NCI-H748 treated with DMSO at 0.1 percent for 48 hours (cell line): ENCODE measurements at places on chromosomes 7 and 10.

GRCh38 chr10:98012644-98013043, 17.8 kb downstream of the CRTAC1 start:
- DNase-seq: no peak

GRCh38 chr10:94186722-94187121, 176.0 kb downstream of the NOC3L start:
- DNase-seq: no peak

- no peak for DNase-seq
These were observed 743.0 kb downstream of the NRG3 start for GRCh38 chr10:82618007-82618406.

DNA sequence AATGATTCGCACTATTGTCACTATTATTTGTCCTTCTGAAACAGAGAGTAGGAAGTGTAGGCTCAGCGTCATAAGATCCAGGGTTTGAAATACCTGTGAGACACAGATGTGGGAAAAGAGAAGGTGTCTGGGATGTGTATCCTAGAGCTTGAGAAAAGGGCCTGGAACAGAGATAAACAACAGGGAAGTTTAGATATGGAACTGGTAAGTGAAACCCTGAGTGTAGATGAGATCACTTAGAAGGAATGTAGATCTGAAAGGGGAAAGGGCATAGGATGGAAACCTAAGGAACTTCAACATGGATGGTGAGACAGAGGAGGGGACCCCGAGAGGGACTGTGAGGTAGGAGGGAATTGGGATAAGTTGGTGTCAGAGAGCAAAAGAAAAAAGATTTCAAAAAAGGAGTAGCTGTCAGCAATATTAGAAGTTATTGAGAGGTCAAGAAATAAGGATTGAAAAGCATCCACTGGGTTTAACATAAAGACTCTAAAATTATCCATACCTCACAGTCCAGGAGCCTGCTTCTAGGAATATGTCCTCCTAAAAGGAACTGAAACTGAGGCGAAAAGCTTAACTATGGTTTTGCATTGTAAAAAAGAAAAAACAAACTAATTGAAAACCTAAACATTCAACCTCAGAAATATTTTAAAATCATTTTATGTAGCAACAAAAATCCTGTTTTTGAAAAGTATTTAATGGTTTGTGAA, 119.2 kb upstream of the NPVF start:
- DNase-seq: no peak

GRCh38 chr10:98582363-98582762, 135.6 kb upstream of the HPS1 start:
- DNase-seq: no peak

GRCh38 chr7:82961240-82961639, 201.4 kb downstream of the PCLO start:
- no peak for DNase-seq

GRCh38 chr10:18968159-18968558, 80.4 kb upstream of the MALRD1 start:
- no peak for DNase-seq

GRCh38 chr10:56123247-56123646, 237.8 kb downstream of the ZWINT start:
- no peak for DNase-seq
